Stimulated activated CD8-positive, alpha-beta memory T cell treated with anti-CD3 and anti-CD28 coated beads, Interleukin-4, amount 100 ng/mL, for 1 hour (primary cell): ENCODE measurements at places on chromosomes 11 and 22.

GRCh38 chr11:250274-250673, 13.5 kb downstream of the PSMD13 start:
- DNase-seq, result no peak

DNA sequence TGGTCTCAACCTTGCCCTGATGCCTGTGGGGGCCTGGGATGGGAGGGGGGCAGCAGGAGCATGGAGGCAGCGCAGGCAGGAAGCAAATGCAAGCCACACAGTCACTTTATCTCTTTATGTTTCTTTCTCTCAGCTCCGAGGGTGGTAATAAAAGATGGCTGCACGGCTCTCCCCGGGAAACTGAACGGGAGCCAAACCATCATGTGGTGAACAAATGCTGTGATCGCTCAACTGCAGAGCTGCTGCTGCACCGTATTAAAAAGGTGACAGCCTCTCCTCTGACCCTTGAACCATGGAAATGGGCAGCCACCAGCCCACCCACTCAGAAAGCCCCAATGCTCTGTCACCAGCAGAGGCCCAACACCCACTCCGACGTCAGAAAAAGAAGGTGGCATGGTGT, 110.0 kb downstream of the TIMP3 start:
- DNase-seq, result no peak

DNA sequence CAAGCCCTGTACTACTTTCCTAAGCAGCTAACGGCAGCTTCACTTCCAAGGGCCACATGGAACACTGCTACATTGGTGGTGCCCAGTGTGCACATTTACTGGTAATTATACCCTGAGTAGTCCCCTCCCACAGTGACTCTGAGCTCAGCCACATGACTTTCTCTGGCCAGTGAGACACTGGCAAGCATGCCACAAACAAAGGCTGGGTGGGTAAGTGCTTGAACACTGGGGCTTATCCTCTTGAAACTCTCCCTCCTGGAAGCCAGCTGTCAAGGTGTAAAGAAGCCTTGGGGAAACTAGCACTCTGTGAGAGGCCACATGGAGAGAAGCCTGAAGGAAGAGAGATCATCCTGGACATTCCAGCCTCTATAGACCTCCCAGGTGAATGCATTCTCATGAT, 54.4 kb upstream of the DRD2 start:
- DNase-seq, result no peak

DNA sequence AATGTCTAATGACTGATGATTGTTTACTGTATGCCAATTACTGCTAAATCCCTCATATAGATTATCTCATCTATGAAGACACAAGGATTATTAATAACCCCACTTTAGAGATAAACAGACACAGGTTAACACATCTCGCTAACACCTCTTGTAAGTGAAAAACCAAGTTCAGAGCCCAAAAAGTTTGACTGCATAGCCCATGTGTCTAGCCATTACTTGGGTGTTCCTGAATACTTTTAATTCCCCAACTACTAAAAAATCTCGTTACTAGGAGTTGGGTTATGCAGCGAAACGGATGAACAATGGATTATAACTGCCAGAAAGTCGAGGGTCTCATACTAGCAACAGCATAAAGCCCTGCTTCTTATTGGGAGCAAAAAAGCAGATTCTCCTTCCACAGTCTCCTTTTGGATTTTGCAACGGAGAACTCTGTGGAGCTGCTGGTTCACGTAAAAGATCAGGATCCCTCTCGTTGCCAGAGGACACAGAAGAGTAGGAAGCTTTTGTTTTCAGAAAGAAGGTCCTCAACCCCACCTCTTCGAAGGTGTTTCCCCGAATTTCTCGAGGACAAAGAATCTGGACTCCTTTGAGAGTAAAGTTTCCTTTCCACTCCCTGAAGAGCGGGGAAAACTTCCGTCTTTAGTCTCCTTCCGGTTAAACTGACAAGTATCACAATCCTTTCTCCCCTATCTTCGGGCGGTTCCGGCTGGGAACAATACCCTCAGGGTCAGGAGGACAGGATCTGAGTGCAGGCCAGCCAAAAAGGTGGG, 979 bp downstream of the ZBED5 start:
- no peak for DNase-seq

DNA sequence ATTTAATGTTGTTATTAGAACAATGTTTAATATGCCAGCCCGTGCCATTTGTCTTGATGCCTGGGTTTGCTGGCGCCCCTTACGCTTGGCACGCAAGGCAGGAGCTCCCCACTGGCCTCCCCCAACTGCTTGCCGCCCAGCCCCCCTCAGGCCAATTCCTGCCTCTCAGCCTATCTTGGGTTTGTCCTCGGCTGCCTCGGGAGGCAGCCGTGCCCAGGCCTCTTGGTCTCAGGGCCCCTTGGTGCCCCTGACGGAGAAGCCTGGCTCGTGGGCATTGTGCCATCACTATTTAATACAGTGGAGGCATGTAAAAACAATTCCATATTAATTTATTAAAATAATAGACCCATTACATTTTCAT, 119.8 kb downstream of the KCNQ1OT1 start:
- DNase-seq, result no peak

GRCh38 chr11:72676861-72677341, 2.7 kb upstream of the PDE2A start:
- no peak for DNase-seq

GRCh38 chr11:92892802-92893684, 76.4 kb upstream of the MTNR1B start:
- DNase-seq, result no peak

DNA sequence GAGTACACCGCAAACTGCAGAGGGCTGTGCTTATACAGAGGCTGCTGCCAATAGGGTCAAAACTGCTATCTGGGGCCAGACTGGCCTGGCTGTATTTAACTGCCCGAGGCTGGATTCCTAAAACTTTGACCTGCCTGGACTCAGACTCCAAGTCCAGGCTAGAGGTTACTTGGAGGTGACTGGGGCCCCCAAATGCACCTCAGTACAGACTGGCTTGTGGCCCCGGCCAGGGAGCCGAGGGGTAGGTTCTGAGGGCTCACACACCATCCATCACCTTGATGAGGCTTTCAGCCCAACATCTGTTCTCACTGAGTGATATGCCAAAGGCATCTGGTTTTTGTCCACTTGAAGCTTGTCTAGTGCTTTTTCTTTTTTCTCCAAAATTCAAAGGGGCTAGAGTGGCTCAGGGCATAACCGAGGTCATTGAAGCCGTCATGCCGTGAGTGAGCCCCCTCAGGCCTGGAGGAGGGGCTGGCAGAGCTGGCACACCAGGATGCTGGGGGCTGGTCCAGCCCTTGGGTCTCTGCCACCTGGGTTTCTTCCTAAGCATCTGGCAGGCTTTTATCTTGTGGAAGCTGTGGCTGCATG, 52.4 kb upstream of the TTLL12 start:
- DNase-seq, result no peak

GRCh38 chr11:17753641-17754040, 19.1 kb downstream of the KCNC1 start:
- no peak for DNase-seq

DNA sequence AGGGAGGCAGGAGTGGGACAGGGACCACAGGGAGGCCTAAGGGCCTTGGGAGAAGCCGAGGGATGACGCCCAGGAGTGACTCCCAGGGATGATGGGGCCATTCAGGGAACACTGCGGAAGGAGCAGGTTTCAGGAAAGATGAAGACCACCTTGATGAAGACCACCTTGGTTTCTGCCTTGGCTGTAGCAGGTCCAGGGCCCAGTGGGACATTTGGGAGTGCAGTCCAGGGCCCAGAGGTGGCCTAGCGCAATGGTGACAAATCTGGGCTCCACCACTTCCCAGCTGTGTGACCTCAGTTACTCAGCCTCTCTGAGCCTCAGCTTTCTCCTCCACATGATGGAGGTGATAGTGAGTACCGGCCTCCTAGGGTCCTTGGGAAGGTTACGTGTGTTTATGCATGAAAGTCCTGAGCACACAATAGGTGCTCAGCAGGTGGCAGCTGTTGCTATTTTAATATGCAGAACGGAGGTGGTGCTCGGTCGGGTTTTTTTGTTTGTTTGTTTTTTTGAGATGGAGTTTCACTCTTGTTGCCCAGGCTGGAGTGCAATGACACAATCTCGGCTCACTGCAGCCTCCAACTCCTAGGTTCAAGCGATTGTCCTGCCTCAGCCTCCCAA, 770 bp downstream of the TSGA10IP start:
- no peak for DNase-seq

DNA sequence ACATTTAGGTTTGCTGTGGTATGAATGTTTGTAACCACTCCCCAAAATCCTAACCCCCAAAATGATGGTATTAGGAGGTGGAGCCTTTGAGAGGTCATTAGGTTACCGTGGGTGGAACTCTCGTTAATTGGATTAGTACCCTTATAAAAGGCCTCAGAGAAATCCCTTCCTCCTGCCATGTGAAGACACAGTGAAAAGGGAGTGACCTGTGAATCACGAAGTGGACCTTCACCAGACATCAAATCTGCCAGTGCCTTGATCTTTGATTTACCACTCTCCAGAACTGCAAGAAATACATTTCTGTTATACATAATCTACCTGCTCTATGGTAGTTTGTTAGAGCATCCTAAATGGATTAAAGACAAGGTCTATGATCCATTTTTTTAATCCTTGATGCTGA, 12.6 kb upstream of the PICALM start:
- no peak for DNase-seq

DNA sequence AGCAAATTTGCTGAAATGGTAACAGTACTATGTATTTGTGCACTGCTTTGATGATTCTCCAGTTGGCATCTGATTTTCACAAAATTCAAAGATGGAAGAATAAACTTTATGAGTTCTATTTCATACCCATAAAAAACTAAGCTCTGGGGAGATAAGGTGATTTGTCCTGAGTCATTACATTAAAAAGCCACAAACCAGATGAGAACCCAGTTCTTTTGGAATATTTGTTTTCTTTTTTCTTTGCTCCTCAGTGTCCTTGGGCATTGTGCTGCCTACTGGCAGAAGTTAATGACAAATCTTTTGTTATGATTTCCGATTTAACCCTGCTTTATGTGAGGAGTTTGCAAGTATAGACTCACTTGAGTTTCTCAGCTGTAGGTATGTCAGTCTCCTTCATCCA, 45.4 kb upstream of the AMOTL1 start:
- no peak for DNase-seq

DNA sequence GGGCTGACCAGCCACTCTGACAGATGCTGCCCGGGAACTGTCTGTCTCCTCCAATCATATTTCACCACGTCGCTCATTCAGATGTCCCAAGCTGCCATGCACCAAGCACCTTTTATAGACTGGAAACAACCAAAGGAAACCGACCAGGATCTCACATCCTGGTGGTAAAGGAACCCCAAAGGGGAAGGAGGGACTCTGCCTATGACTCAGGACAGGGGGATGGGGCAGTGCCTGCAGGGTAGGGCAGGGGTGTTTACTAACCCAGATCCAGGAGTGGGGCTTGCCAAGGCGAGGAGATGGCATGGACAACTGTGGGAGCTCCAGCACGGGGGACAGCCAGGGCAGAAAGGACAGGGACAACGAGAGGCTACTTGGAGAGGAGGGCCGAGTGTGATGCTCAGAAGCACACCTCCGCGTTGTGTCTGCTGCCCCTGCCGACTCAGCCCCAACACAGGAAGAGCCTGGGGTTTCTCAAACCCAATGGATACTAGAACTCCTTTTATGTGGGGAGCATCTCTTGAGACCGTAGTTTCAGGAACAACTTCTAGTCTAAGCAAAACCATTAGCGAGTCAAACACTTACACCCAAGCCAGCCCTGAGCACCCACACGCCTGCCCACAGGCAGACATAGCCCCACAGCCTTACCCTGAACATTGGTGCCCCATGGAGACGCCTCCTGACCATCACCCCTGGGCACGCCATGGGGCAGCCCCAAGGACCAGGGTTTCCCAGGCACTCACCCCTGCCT, 4.0 kb downstream of the PRODH start:
- no peak for DNase-seq

GRCh38 chr22:46956498-46957215, 194.2 kb downstream of the TBC1D22A start:
- no peak for DNase-seq

GRCh38 chr11:45777127-45777969, 27.6 kb upstream of the SLC35C1 start:
- DNase-seq, result no peak

GRCh38 chr22:21445437-21446127, 21.6 kb upstream of the TMEM191C start:
- no peak for DNase-seq

- DNase-seq, result no peak
Measured at GRCh38 chr11:17021511-17021910, 7.3 kb upstream of the PLEKHA7 start.

DNA sequence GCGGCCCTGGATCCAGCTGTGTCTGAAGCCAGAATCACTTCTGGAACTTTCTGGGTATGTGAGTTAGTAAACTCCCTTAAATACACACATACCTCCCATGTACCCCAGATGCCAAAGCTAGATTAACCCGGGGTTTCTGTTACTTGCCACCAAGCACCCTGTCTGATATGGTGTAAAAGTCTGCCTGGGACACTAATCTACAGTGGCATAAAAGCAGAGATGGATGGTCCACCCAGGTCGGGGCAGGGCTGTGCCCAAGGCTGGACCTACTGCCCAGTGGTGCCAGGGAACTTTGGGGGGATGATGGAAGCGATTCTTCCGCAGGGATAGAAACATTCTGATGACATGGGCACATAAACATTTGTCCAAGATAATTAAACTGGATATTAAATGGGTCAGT, 12.7 kb downstream of the MRGPRF start:
- no peak for DNase-seq

GRCh38 chr22:25383892-25384291, 164.5 kb downstream of the CRYBB2 start:
- DNase-seq, result no peak

DNA sequence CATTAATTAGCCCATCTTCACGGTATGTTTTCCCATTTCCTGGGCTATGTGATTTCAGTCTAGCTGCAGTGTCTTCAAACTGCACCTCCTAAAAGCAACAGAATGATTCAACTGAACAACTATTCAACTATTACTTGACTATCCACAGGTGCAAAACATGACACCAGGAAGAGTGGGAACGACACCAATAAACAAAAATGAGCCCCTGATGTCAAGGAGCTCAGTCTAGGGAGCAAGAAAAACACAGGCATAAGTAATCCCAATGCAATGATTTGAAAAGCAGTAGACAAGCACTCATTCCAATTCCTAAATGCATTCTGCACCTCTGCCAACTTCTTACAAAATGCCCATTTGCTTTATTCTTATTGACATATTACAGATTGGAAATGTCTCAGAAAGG, 285.6 kb downstream of the ETS1 start:
- DNase-seq, result no peak

GRCh38 chr11:75717608-75718418, at the start of gene MOGAT2:
Gene MOGAT2, plus strand, starts transcription at chr11:75717838. Its CDS starts 51 bp downstream, at chr11:75717889.
- DNase-seq, result no peak

- no peak for DNase-seq
Measured at GRCh38 chr22:37560608-37561211, 430 bp downstream of the CDC42EP1 start.

GRCh38 chr22:17601031-17601430, 27.5 kb downstream of the ATP6V1E1 start:
- DNase-seq, result no peak

- DNase-seq, result no peak
Measured at GRCh38 chr22:31892080-31892433, 52.3 kb upstream of the YWHAH start.

DNA sequence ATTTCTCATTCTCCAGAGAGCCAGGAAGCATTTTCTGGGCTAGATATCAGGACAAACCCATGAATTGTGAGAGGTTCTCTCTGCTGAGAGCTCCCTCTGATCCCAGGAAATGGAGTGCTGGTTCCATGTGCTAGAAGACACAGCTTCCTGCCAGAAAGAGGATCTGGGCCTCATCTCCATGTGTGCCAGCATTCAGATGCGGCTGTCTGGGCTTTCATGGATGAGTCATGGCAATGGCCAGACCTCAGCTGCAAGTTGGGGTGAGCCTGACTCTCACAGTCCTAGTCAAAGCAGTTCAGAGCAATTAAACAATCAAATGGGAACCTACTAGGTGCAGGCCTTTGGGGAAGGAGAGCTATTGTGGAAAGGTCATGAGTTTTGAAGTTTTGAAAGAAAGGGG, 82.3 kb upstream of the EED start:
- DNase-seq, result no peak
